Astrocyte (in vitro differentiated cells and primary cell): ENCODE measurements at places on chromosomes 5 and 9. TPM values are rescaled to one million over a fixed set of nuclear protein-coding genes. Genes with fewer than 3 reads are reported as not detected.

The ENHO gene
- 0.55 and 1.1 TPM in 2 replicates for total RNA-seq

The LHX2 gene
- 0.14 TPM in 1 of 2 replicates, not detected in the other for total RNA-seq

The QRFP gene
- total RNA-seq = not detected in 2 replicates

The SMIM33 gene
- total RNA-seq = not detected in 2 replicates

The ITK gene
- total RNA-seq = 0.48 and 0.67 TPM in 2 replicates

The CDO1 gene
- 3.9 and 6.1 TPM in 2 replicates for total RNA-seq

The DMAC1 gene
- 36.0 and 44.0 TPM in 2 replicates for total RNA-seq

The HAVCR1 gene
- 1.3 and 2.0 TPM in 2 replicates for total RNA-seq

The AK8 gene
- 0.27 and 0.84 TPM in 2 replicates for total RNA-seq

The OR1Q1 gene
- total RNA-seq = not detected in 2 replicates

The LHFPL2 gene
- total RNA-seq = 17.0 and 19.8 TPM in 2 replicates

The MRNIP gene
- total RNA-seq = 19.9 and 20.7 TPM in 2 replicates

The DCP2 gene
- total RNA-seq = 39.8 and 48.9 TPM in 2 replicates

The PCDHB5 gene
- 8.7 and 9.7 TPM in 2 replicates for total RNA-seq

The ALDH1A1 gene
- 1.5 and 2.1 TPM in 2 replicates for total RNA-seq

The CCNJL gene
- total RNA-seq = 12.5 and 15.7 TPM in 2 replicates

The PCDHB14 gene
- 5.6 and 6.4 TPM in 2 replicates for total RNA-seq

The CAVIN4 gene
- total RNA-seq = 4.2 and 6.0 TPM in 2 replicates

The IL13 gene
- not detected in 2 replicates for total RNA-seq

The TIMD4 gene
- not detected in 2 replicates for total RNA-seq

The ANAPC2 gene
- total RNA-seq = 39.2 and 39.7 TPM in 2 replicates

The ZFR gene
- total RNA-seq = 65.8 and 68.4 TPM in 2 replicates

The C7 gene
- 0.66 TPM in 1 of 2 replicates, not detected in the other for total RNA-seq

The CARD9 gene
- 2.7 and 4.2 TPM in 2 replicates for total RNA-seq

The DRD1 gene
- 0.14 and 0.23 TPM in 2 replicates for total RNA-seq

The NSG2 gene
- total RNA-seq = 0.09 and 0.38 TPM in 2 replicates

The PTGER4 gene
- total RNA-seq = 4.8 and 8.6 TPM in 2 replicates

The C8G gene
- 0.77 and 1.6 TPM in 2 replicates for total RNA-seq
